ENCODE measurements at places on chromosomes 4 and X.

DNA sequence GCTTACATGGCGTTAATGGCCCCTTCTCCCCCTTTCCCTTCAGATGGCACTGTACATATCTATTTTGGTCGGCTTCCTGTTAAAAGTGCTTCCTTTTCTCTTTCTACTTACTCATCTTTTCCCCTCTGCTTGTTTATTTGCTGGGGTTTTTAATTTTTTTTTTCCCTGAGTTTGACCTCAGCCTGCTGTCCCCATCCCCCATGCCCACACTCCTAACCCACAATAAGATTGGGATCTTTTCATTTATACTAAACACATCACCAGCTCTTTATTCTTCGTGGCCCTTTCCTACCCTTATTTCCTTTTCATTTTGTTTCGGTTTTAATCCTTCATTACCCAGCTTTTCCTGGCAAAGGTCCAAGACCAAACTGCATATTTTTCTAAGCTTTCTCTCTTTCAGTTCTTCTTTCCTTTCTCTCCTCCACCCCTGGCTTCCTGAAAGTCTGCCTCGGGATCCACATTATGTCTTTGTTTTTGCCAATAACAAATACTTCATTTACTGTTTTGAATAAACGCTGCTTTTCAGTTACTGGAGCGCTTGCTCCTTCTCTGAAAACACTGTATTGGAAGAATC is 152.0 kb upstream of the USP9X start:
- no peak for DNase-seq

GRCh38 chrX:3161681-3162080 is 120.4 kb downstream of the ARSF start:
- no peak for DNase-seq

DNA sequence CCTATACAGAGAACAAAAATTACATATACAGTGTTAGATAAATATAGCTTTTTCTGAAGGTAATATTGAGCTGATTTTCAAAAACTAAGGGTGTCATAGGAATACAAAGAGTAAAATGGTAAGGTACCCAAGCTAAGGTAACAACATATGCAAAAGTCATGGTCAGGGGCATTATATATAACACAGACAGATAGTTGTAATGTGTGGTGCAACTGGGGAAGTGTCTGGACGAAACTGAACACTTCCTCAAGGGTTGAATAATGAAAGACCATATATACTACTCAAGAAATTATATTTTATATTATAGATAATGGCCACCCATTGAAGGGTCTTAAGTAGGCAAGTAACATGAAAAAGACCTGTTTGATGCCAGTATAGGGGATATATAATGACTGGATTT is 262.1 kb upstream of the CXXC4 start:
- no peak for DNase-seq

DNA sequence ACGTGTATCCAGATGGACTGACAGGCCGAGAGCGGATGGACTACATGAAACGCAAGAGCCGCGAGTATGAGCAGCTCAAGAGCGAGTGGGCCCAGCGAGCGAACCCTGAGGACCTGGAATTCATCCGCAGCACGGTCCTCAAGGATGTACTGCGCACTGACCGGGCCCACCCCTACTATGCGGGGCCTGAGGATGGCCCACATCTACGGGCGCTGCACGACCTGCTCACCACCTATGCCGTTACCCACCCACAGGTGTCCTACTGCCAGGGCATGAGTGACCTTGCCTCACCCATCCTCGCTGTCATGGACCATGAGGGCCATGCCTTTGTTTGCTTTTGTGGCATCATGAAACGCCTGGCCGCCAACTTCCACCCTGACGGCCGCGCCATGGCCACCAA is 14.6 kb upstream of the RBM3 start:
- DNase-seq: no peak

GRCh38 chr4:145418739-145419138 is 62.9 kb upstream of the SMAD1 start:
- no peak for DNase-seq

DNA sequence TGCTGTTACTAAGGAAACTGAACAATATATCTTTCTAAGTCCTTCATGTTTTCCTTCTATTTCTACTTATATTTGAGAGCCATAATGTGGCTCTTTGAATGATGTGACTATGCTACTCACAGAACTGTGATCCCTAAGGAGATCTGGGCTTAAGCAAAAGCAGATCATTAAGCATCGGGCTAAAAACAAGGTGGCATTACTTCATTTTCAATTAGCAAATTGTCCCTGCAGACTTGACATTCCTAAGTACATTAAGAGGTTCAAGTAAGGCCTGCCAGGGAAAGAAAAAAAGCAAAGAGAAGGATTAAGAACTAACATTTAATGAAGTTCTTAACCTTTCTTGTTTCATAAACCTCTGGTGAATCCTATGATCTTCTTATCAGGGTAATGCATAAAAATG is 447.6 kb downstream of the PDGFC start:
- no peak for DNase-seq

Data from H9 (cell line).